Aorta (tissue), 5 donors: ENCODE measurements at places on chromosomes 6 and 20. TPM values are rescaled to one million over a fixed set of nuclear protein-coding genes. Genes with fewer than 3 reads are reported as not detected.

DNA sequence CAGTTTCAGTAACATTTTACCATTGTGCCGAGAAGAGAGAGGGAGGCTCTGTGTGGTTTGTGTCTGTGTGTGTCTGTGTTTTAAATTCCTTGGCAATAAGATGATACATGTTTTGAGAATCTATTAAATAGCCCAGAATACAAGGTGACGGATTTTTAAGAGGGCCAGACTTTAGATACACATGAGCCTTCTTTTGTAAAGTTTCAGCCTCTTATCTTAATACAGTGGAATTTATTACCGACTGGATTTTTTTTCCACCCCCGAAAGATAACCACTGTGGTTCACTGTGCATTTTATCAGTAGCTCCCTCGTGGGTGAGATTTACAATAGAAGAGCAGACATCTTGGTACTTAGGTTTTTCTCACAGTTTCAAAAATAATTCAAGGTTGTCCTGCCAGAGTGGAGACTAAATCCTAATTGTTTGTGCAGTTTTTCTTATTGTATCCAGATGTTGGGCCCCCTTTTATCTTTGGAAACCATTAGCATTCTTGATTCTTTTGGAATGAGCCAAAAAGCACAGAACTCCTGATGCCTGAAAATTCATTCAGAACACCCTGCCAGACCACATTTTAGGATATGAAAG, 49.9 kb downstream of the STK4 start:
- no peaks in the 10 kb centered on the region for H3K4me1 ChIP-seq
- no peaks in the 10 kb centered on the region for H3K36me3 ChIP-seq
- no peaks in the 10 kb centered on the region for H3K27me3 ChIP-seq
- no peak overlapping the region for H3K4me3 ChIP-seq
- H3K27ac ChIP-seq = no peak overlapping the region
- DNase-seq = no peak

DNA sequence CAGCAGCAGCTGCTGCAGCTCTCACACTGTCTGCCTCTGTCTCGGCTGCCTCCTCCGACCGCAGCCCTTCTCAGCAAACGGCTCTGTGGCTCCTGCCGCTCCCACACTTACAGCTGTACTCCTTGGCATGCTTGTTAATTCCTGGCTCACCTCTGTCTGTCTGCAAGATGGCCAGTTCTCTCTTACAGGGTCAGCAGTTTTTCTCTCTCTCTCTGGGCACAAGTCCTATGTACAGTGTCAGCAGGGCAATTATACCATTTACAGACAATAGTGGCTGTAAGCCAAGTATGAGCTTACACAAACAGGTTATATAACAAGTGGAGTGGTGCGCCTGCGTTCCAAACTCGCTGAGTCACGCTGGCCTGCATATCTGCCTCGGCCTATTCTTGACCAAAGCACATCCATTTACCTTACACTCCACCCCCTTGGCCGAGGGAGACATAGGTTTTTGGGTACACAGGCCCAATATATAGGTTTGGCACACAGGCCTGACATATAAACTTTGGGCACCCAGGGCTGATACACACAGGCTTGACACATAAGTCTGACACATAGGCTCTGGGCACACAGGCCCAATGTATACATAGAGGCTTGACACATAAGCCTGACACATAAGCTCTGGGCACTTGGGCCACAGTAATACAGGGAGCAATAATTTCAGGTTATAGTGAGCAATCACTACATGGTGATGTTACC, 4.4 kb downstream of the ZKSCAN3 start:
- H3K4me1 ChIP-seq = no peaks in the 10 kb centered on the region
- no peaks in the 10 kb centered on the region for H3K27me3 ChIP-seq
- DNase-seq = peak; percentile 76
- H3K4me3 ChIP-seq = no peak overlapping the region

- no peak overlapping the region for H3K27ac ChIP-seq
- H3K4me1 ChIP-seq = no peaks in the 10 kb centered on the region
- no peak overlapping the region for H3K4me3 ChIP-seq
These were observed 8.5 kb upstream of the SPATS1 start for GRCh38 chr6:44333942-44334341.

DNA sequence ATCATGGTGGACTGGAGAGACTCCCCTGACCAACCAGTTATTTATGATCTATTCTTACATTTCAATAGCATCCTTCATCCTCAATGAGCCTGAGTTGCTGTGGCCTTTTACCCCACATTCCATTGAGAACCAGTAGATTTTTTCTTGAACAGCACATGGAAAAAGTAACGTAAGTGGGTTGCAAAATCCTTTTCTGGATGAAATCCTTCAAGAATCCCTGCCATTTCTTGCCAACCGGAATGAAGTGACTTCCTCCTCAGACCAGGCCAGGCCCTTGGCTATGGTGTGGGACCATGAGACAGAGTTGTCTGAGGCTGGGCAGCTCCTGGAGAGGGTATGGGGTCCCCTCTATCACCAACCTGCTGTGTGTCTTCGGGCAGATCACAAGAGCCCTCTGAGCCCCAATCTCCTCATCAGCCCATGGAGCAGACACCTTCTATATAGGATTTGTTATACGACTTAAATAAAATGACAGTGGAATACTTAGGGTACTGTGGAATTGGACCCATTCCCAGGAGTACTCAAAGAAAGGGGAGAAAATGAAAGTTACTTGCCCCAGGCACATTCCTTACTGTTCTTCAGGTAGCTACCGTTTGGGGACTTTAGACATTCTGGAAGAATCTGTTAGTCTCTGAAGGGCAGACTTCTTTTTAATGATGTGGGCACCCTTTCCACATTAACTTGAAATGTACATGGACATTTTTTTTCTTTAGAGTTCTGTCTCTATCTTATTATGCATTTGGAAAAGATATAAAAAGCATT, 10.9 kb downstream of the EYA2 start:
- H3K36me3 ChIP-seq = no peaks in the 10 kb centered on the region
- no peaks in the 10 kb centered on the region for H3K27me3 ChIP-seq
- no peak overlapping the region for H3K27ac ChIP-seq
- H3K4me1 ChIP-seq = no peaks in the 10 kb centered on the region

DNA sequence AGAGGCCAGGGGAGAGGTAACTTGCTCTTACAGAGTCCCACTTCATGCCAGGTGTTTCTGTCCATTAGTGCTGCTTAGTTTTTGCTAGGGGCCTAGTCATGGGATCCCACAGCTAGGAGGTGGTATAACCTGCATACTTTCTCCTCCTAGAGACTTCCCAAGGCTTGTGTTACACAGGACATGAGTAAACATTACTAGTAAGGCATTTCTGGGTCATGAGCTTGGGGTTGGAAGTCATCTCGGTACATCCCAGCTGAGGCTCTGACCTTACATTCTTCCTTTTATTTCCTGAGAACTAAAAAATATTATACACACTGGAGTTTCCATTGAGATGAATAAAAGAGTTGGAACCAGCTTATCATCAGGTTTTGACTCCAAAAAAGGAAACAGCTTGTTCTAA, 20.9 kb upstream of the PNPLA1 start:
- DNase-seq = no peak
- no peak overlapping the region for H3K4me3 ChIP-seq
- H3K36me3 ChIP-seq = no peaks in the 10 kb centered on the region
- H3K27me3 ChIP-seq = no peaks in the 10 kb centered on the region
- no peak overlapping the region for H3K27ac ChIP-seq

DNA sequence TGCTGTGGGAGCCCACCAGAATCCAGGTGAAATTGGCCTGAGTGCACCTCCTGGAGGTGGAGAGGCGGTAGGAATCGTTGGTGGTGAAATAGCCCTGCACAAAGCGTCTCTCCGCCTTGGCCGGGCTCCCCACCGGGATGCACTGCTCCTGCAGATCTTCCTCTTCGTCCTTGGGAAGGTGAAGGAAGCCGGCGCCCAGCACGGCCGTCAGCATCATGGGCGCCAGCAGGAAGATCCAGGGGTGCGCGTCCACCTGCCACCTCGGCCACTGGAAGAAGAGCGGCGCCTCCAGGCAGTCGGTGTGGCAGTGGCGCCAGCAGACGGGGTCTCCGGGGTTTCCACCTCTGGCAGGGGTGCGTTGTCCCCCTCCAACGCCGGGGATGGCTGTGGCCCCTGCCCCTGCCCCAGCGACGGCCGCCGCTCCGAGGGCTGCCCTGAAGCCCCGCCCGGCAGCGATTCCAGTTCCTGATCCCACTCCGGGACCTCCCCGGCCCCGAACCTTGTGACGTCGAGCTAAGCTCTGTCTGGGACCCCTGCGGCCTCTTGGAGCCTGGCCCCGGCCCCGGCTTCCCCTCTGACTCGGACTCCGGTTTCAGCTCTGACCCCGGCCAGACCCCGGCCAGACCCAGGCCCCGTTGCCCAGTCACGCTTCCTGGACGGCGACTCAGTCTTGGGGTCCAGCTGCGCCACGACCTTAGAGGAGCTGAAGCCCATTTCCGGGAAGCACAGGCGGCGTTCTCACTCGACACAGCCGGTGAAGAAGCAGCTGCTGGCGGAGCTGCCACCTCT, 91.9 kb downstream of the CD164 start:
- H3K27ac ChIP-seq = no peak overlapping the region
- no peak overlapping the region for H3K4me3 ChIP-seq
- DNase-seq = no peak
- no peaks in the 10 kb centered on the region for H3K4me1 ChIP-seq
- no peaks in the 10 kb centered on the region for H3K36me3 ChIP-seq

GRCh38 chr20:19419396-19419795, 207.0 kb downstream of the SLC24A3 start:
- no peak for DNase-seq
- no peaks in the 10 kb centered on the region for H3K36me3 ChIP-seq
- no peaks in the 10 kb centered on the region for H3K27me3 ChIP-seq
- H3K27ac ChIP-seq = no peak overlapping the region

DNA sequence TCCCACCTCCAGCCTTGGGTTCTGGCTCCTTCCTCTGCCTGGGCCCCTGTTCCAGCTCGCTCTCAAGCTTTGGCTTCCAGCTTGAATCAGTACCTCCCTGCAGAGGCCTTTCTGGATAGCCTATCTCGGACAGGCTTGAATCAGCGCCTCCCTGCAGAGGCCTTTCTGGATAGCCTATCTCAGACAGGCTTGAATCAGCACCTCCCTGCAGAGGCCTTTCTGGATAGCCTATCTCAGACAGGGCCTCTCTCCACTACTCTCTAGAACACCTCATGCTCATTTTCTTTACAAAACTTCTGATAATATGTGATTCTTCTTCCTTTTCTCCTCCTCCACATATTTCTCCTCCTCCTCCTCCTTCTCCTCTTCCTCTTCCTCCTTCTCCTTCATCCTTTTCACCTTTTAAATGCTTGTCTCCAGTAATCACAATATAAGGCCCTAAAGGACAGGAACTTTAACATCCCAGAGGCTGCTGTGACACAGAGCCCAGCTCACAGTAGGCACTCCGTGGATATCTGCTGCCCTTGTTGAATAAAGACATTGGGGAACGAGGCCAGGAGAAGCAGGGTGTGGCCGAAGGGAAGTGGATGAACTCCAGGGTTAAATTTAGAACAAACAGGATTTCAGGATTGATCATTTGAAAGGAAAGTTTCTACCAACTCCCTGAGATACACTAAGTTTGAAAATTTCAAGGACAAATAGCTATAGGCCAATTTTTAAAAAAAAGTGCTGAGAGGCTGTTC, 9.3 kb upstream of the RPS6KA2 start:
- no peak overlapping the region for H3K4me3 ChIP-seq
- H3K4me1 ChIP-seq = no peaks in the 10 kb centered on the region
- no peaks in the 10 kb centered on the region for H3K27me3 ChIP-seq
- H3K36me3 ChIP-seq = no peaks in the 10 kb centered on the region

Gene SMOC2
- 369 TPM for total RNA-seq

Gene MRPS10
- 20.2 TPM for total RNA-seq

Gene PGK2
- total RNA-seq = not detected

Gene TMX4
- 54.2 TPM for total RNA-seq

Gene APOM
- total RNA-seq = 0.42 TPM

Gene SLC22A16
- total RNA-seq = 0.69 TPM
